ENCODE measurements at places on chromosomes 13 and 19. TPM values are rescaled to one million over a fixed set of nuclear protein-coding genes. Genes with fewer than 3 reads are reported as not detected.

Gene MED25
- total RNA-seq = 21.4 TPM

Gene TNNI3
- not detected for total RNA-seq

DNA sequence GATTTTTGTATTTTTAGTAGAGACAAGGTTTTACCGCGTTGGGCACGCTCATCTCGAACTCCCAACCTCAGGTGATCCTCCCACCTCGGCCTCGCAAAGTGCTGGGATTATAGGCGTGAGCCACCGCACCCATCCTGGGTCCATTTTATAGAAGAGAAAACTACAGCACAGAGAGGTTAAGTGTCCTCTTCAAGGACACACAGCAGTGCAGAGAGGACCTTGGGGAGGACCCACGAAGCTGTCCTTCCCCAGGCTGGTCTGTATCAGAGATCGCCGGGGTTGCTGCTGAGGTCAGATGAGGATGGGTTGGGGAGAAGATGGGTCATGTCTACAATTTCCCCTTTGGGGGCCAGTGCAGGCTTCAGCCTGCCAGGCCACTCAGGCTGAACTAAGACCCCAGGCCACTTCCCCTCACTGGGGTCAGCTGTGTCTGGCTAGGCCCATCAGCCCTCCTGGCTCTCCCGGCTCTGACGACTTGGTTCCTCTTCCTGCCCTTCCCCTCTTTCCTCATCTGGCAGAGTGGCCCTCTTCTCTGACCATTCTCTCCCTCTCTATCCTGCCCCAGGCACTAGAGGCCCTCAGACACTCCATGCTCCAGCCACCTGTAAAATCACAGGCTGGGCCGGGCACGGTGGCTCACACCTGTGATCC lies 9.6 kb downstream of the MYO1F start:
- DNase-seq = no peak

DNA sequence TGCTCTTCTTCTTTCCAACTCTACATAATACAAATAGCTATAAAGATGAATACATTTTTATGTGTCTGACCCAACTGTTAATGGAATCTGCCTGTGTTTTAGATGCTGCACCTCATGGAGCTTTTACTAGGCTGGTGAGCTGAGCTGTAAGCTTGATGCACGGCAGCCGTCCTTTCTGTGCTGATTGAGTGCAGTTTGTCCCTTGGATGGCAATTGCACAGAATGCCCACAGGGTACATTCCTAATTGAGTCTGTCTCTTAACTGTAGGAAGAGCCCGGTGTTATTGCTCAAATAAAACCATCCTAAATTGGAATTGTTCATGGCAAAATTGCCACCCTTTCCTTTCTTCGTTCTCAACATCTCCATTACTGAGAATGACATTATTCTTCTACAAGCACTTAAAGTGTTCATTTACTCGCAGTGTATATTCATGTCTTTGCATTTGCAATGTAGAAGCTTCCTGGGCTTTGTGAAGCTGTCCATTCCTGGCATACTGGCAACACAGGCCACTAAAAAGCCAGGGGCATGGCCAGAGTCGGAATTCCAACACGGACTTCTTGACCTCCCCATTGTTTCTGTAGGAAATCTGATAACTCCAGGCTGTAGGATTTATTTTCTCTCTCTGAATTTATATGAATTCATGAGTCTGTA lies 85.8 kb downstream of the SLC10A2 start:
- DNase-seq = no peak

DNA sequence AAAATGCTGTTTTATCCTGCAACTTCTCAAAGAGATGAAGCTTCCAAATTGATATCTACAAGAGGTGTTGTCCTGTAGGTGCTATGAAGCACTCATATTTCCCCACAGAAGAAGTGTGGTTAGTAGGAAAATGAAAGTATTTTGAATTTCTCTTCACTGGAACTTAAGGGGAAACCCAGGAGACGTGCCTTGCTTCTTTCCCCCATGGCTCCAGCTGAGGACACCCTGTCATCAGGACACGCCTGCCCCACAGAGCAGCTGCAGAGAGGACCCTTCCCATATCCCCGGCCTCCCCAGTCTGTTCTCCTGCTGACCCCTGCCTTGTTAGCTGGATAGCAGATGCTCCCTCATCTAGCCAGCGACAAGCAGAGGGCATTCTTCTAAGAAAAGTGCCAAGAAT lies 371.3 kb downstream of the COG6 start:
- no peak for DNase-seq

Gene IFT88
- total RNA-seq = 13.8 TPM
